Umbilical cord (tissue), 2 donors: ENCODE measurements at places on chromosomes 2 and 18. TPM values are rescaled to one million over a fixed set of nuclear protein-coding genes. Genes with fewer than 3 reads are reported as not detected.

The MC2R gene
- 12.3 TPM for total RNA-seq

The CAVIN2 gene
- 16.4 TPM for total RNA-seq

The IL36B gene
- 2.4 TPM for total RNA-seq

The TEKT4 gene
- total RNA-seq, result 1.9 TPM

The PAIP2B gene
- 6.3 TPM for total RNA-seq

The ASNSD1 gene
- 81.4 TPM for total RNA-seq

The COL6A3 gene
- 1,957 TPM for total RNA-seq

The CRYGB gene
- total RNA-seq, result not detected

The GPR155 gene
- total RNA-seq, result 9.9 TPM

The RGPD3 gene
- total RNA-seq, result 4.1 TPM

The UGT1A3 gene
- not detected for total RNA-seq

The LAMA1 gene
- 8.4 TPM for total RNA-seq

The KCNE4 gene
- 133 TPM for total RNA-seq

The CCT4 gene
- total RNA-seq, result 71.0 TPM

The SGO2 gene
- total RNA-seq, result 22.9 TPM

The TYW5 gene
- 11.1 TPM for total RNA-seq

The CPO gene
- total RNA-seq, result not detected

The HOXD9 gene
- 1.9 TPM for total RNA-seq

The MYO3B gene
- 3.9 TPM for total RNA-seq

The MRO gene
- 1.9 TPM for total RNA-seq

The SCRN3 gene
- 21.7 TPM for total RNA-seq

The HOXD13 gene
- total RNA-seq, result 4.8 TPM

The MAB21L4 gene
- 1.9 TPM for total RNA-seq

The BBS5 gene
- total RNA-seq, result 13.7 TPM

The IKZF2 gene
- total RNA-seq, result 26.5 TPM

The UGT1A10 gene
- total RNA-seq, result 0.48 TPM

The ZNF396 gene
- total RNA-seq, result 13.2 TPM

The LINC00305 gene
- total RNA-seq, result not detected

The ASB18 gene
- total RNA-seq, result 2.2 TPM

The MYO5B gene
- total RNA-seq, result 7.0 TPM

The ANKRD30B gene
- 1.4 TPM for total RNA-seq

The POTEI gene
- 0.96 TPM for total RNA-seq

The FBXO36 gene
- total RNA-seq, result 0.72 TPM

The GRB14 gene
- 0.48 TPM for total RNA-seq

The DLX1 gene
- total RNA-seq, result 0.48 TPM

The SERPINB11 gene
- total RNA-seq, result 16.6 TPM

The KCNK3 gene
- total RNA-seq, result 11.8 TPM
